Neuronal stem cell (in vitro differentiated cells): ENCODE measurements at places on chromosomes 6 and 20.

DNA sequence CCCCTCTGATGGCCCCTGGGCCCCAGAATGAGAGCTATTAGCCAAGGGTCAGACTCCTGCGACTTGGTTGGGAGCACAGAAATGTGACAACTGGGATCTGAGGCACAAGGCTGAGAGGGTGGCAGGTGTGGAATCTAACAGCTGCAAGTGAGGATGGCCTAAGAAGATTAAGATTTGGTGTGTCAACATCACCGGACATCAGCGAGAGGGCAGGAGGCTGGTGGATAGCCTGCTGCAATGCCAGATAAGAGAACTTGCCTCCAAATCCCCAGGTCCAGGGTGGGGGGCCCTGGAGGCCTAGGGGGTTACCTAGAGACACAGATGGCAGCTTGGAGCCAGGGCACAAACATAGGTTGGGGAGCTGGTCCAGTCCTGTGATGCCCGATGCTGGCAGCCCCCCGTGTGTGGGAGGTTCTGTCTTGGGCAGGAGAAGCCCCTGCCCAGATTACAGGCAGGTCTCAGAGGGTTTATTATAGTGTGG is 155.8 kb downstream of the GRM4 start:
- no peak overlapping the region for H3K27ac ChIP-seq
- no peaks in the 10 kb centered on the region for H3K27me3 ChIP-seq
- H3K4me1 ChIP-seq: peaks cover 6% of the 10 kb centered on the region
- H3K36me3 ChIP-seq: no peaks in the 10 kb centered on the region
- DNase-seq: no peak

GRCh38 chr6:1424306-1424927 is 35.0 kb downstream of the FOXF2 start:
- peak; percentile 17 for DNase-seq
- H3K27me3 ChIP-seq: peaks cover 4% of the 10 kb centered on the region
- no peak overlapping the region for H3K4me3 ChIP-seq
- no peaks in the 10 kb centered on the region for H3K36me3 ChIP-seq
- no peaks in the 10 kb centered on the region for H3K4me1 ChIP-seq

DNA sequence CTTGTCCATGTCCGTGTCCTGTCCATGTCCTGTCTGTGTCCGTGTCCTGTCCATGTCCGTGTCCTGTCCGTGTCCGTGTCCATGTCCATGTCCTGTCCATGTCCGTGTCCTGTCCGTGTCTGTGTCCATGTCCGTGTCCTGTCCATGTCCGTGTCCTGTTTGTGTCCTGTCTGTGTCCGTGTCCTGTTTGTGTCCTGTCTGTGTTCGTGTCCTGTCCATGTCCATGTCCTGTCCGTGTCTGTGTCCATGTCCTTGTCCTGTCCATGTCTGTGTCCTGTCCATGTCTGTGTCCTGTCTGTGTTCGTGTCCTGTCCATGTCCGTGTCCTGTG is 55.0 kb upstream of the BHLHE23 start:
- no peaks in the 10 kb centered on the region for H3K36me3 ChIP-seq
- peaks cover 2% of the 10 kb centered on the region for H3K27me3 ChIP-seq
- DNase-seq: no peak

DNA sequence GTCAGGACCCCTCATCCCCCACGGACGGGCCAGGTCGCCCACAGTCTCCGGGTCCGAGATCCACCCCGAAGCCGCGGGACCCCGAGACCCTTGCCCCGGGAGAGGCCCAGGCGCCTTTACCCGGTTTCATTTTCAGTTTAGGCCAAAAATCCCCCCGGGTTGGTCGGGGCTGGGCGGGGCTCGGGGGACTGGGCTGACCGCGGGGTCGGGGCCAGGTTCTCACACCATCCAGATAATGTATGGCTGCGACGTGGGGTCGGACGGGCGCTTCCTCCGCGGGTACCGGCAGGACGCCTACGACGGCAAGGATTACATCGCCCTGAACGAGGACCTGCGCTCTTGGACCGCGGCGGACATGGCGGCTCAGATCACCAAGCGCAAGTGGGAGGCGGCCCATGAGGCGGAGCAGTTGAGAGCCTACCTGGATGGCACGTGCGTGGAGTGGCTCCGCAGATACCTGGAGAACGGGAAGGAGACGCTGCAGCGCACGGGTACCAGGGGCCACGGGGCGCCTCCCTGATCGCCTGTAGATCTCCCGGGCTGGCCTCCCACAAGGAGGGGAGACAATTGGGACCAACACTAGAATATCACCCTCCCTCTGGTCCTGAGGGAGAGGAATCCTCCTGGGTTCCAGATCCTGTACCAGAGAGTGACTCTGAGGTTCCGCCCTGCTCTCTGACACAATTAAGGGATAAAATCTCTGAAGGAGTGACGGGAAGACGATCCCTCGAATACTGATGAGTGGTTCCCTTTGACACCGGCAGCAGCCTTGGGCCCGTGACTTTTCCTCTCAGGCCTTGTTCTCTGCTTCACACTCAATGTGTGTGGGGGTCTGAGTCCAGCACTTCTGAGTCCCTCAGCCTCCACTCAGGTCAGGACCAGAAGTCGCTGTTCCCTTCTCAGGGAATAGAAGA is 978 bp downstream of the HLA-A start:
- peak overlapping the region; percentile 93 for H3K4me3 ChIP-seq
- H3K27me3 ChIP-seq: peaks cover 20% of the 10 kb centered on the region
- H3K4me1 ChIP-seq: no peaks in the 10 kb centered on the region
- peaks cover 8% of the 10 kb centered on the region for H3K36me3 ChIP-seq
- no peak for DNase-seq

- DNase-seq: peak; percentile 17
- no peak overlapping the region for H3K27ac ChIP-seq
- no peaks in the 10 kb centered on the region for H3K4me1 ChIP-seq
These were observed 40.9 kb downstream of the ZFP64 start for GRCh38 chr20:52150440-52151258.
